ENCODE measurements at places on chromosomes 1 and 21.

GRCh38 chr1:31593136-31593665, 16.9 kb downstream of the TINAGL1 start:
- DNase-seq = no peak

DNA sequence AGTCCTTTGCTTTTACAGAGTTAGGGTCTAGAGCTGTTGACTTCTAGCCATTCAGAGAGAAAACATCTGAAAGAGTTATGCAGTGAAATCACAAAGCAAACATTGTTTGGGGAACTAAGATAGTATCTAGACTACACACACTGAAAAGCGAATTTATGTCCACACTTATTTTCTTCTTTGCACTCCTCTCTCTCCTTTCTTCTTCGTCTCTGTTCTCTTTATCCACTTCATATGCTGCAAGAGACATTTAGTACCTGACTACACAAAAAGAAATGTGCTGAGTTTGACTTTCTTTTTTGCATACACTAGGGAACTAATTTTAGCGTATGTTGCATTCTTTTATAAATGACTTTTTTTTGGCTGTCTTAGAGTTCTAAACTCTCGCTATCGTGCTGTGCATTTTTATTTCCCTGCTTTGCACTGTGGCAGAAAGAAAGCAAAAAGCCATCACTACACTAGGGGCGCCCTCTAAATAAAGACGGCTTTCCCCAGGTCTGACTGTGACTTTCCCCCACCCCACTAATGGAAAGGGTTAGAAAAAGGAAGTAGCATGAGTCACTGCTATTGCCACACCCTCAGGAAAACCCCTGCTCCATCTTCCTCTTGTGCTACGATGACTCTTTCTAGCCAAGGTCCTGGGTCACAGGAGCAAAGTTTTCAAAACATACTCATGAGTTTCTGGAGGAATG, 65.7 kb downstream of the MAP3K7CL start:
- DNase-seq = no peak

DNA sequence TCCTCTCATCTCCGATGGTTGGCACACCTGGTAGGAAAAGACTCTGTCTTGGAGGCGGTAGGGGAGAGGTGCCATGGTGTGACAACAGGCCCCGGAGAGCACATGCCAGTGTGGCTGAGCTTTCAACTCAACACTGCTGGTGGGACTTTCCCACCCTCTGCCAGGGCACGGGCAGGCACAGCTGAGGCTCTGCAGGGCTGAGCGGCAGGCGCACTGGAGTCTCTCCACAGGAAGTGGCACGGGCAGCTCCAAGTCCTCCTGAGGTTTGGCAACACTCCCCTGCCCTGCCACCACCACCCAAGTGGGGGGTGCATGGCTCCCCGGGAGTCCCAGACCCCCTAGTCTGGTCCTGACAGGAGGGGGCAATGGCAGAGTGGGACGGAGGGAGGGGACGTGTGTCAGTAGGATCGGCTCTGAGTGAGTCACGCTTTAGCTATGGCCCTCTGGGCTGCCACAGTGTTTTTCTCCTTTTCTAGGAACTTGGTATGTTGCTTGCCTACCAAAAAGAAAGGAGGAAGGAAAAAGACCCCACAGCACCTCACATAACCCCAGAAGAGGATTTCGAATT, 27.3 kb upstream of the EVA1B start:
- DNase-seq = no peak

DNA sequence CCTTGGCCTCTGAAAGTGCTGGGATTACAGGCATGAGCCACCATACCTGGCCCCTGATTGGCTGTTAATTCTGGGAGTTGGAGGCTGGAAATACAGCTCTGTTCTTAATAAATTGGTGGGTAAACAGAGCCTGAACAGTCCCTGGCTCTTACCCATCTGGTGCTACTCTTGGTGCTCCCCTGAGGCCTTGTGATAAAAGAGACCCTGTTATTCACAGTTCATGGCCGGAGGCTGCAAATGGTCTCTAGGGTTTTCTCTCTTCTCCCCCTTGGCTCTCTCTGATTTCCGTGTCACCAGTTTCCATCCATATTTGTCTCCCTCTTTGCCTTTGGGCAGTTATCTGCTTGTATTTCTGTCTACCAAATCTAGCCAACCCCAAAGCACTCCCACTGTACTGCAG, 17.2 kb downstream of the NFASC start:
- no peak for DNase-seq

DNA sequence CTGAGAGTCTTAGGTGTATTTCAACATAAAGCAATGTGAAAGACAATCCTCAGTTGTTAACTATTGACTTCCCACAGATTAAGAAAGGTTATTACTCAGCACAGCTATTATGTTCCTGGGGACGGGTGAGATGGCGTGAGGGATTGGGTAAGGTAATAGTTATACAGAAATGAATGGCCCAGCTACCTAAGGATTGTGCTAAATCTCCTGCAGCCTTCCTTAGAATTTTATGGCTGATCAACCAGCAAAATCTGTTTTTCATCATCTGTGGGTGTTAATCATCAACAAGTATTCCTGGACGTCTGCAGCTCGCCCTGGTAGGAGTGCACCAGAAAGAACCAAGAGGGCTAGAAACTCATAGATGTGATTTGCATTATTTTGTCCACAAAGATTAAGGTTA, 146.0 kb upstream of the IVNS1ABP start:
- DNase-seq = no peak

- no peak for DNase-seq
Measured at GRCh38 chr21:25039461-25040380, 567.6 kb downstream of the MRPL39 start.
